ENCODE measurements at places on chromosomes 3 and 15.

- no peak for DNase-seq
Measured at GRCh38 chr3:14565868-14566588, 25.9 kb upstream of the GRIP2 start.

DNA sequence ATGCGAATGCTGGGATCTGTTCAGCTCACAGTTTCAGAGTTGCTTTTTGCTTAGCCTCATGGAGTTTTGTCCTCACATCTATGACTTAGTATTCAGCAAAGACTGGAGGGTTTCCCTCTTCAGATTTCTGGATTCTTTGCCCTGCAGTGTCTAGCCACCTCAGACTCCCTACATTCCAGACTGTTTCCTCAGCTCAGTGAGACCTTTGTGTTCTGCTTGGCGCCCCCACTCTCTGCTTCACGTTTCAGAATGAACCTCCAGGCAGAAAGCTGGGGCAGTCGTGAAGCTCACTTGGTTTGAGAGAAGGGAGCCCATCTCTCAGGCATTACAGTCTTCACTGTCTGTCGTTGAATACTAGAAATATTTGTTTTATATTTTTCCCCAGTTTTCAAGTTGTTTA lies 118.1 kb downstream of the CACNA1D start:
- no peak for DNase-seq

DNA sequence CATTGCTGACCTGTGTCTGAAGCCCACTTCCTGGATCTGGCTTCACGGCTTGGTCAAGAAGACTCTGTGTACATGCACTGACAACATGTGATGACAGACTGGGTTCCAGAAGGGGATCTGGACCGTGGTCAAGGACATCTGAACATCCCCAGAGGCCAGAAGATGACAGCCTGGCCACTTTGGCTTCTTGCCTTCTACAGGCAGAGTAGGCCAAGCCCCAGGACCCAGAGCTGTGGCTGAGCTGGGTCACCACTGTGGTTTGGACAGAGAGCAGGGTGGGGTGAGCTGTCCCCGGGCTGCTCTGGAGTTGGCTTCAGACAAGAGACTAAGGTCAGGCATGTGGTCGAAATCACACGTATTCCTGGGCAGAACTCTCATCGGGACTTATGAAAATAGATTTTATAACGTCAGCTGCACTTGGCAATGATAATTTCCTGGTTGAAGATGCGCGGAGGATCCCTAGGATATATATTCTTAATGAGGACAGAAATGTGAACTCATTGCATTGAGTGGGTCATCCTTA lies 114.1 kb upstream of the FRMD4B start:
- DNase-seq: no peak

DNA sequence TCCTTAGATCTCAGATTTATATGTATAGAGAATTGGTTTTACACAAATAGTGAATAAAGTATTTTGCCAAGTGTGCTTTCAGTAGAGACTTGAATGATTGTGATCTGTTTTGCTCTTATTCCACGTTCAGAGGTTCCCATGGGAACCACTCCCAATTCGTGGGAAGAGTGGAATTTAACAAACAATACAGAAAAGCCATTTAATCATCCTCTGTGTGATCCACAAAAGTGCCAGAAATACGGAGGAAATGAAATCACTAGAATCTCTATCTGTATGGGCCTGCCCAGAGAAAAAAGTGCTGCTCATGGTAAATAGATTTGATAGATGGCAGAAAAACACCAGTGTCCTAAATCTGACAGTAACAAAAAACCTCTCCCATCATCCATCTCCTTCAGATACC lies 56.0 kb downstream of the CNTN4 start:
- DNase-seq: no peak

- no peak for DNase-seq
Measured at GRCh38 chr3:196662711-196663571, 23.4 kb downstream of the NRROS start.

- DNase-seq: no peak
Measured at GRCh38 chr15:89096664-89097063, 8.4 kb downstream of the ABHD2 start.

DNA sequence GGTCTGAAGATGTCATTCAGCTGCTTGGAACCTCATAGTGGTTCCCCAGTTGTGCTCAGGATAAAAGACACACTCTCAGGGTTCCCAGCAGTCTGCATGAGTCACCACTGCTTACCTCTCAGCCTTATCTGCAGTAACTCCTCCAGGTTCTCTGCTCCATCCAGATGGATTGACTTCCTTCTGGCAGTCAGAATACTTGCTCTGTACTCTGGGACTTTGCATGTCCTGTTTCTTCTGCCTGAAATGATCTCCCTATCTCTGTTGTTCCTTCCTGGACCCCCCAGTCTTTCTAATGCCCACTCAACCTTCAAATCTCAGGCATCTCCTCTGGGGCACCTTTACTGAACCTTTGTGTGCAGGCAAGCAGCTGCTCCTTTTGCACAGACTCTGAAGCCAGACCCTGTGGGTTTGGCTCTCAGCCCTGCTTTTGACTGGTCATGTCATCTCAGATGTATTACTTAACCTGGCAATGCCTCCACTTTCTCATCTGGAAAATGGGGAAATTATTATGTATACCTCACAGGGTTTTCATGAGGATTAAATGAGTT lies 38.4 kb downstream of the ITPR1 start:
- DNase-seq: no peak

DNA sequence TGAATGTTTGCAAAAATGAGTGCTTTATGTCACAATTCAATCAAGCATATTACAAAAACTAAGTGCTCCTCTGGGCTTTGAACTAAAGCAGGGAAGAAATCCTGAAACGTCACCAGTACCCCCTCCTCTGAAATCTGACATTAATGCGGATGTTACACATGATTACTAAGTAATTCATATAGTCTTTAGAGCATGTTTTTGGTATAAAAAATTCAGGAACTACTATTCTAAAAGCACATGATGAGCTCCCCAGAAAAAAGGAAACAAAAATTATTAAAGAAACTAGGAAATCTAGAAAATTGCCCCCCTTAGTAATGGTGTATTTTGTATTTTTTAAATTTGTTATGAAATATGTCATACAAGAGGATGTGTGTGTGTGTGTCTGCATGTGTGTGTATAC lies 87.7 kb downstream of the MYO5A start:
- no peak for DNase-seq

DNA sequence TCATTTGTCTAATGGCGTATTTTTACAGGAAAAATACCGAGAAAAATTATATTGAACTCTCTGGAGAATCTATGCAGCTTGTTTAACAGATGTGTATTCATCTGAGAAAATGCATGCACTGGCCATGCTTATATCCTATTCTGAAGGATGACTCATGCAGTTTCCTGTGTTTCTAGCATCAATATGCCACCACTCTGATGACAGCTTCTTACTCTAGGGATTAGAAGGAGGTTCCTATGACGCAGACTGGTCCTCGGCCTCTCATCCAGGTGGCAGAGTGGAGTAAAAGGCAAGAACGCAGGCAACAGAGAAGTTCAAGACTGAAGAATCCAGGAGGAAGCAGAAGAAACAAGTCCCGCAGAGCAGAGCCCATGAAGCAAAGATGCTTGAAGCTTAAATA lies 910.0 kb upstream of the ROBO1 start:
- no peak for DNase-seq

DNA sequence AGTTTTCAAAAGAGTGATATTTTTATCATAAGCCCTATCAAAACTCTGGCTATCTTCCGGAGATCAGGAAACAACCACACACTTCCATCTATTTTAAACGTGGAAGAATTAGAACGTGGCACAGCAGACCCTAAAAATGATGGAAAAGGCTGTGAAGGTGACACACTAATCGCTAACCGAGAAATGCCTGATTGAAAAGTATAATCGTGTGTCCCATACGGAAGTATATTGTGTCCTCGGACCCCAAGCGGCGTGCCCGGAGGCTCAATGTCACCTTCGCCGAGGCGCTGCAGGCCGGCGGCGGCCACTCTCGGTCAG lies 642 bp downstream of the COX5A start:
- no peak for DNase-seq

DNA sequence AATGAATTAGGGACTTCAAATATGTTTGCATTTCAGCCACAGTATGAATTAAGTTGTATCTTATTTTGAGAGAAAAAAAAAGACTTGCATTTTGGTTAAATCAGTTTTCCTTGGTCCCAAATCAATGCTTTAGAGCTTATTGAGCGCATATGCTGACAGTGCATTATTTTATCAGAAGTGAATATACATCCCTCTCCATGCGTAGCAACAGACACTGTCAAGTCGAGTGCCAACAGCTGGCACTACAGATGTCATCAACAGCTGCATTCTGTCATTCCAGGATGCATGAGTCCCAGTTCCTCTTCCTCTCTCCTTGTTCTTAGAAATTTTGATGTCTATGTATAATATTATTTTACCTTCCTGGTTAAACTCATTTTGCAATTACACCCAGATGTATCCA lies 156.1 kb upstream of the FOXB1 start:
- DNase-seq: no peak

DNA sequence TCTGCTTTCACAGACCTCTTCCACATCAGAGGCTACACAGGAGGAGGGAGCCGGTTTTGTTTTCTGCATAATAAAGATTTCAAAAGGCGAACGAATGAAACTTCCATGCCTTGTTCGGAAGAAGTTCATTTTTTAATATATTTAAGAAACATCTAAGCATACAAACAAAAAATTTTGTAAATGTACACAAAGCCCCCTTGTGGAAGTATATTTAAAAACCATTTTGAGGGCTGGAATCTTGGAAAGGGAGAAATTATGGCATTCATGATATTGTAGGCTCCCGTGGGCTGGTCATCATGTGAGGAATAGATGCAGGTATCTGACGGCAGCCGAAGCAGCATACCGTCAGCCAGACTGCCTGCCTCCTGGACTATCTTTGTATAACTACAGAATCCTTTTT lies 90.4 kb downstream of the MECOM start:
- no peak for DNase-seq

DNA sequence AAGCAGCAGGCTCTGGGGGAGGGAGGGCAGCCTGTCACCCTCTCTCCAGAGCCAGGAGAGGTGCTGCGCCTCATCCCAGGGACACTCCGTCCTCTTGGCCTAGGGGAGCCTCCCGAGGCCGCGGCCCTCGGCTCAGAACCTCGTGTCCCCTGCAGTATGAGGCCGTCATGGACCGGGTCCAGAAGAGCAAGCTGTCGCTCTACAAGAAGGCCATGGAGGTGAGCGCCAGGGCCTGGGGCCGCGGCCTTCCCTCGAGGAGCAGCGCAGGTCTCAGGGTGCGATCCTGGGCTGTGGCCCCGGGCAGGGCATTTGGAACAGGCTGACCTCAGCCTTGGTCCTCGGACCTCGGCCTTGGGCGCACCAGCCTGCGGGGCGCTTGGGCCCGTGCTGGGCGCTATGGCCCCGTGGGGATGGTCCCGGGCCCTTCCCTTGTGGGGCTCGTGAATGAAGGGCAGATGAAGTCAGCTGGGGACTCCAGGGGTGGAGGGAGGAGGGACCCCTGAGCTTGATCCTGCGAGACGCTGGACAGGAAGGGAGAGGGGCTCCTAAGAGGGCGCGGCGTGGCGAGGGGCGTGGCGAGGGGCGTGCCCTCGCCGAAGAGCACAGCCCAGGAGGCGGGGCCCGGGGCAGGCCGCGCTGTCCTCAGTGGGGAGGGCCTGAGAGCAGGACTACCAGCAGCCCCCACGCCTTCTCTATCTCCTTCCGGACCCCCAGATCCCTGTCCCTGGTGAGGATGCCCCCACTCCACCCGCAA lies 32.9 kb downstream of the PSTPIP1 start:
- no peak for DNase-seq

DNA sequence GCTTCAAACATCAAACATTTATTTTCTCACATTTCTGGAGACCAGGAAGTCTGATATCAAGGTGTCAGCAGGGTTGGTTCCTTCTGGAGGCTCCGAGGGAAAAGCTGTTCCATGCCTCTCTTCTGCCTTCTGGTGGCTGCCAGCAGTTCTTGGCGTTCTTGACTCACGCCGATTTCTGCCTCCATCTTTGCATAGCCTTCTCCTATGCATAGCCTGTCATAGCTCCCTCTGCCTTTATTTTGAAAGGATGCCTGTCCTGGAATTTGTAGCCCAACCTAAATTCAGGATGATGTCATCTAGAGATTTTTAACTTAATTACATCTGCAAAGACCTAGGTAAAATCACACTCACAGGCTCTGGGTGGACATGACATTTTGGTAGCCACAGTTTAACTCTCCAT lies 70.4 kb downstream of the RGMA start:
- DNase-seq: no peak

DNA sequence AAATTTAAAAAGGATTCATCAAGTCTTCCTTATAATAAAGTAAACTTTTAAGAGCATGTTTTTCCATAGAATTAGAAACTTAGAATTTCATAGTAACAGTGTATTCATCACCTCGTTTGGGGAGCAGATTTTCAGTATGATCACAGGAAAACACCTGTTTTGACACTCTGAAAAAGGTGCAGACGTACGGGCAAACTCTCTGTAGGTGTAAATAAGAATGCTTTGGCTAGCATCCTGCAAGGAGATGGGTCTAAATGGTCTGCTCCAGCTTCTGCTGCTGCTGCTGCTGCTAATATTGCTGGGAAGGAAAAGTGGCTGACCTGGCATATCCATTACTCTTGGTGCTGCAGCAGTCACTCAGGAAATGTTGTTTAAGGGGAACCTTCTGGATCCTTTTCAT lies 66.0 kb downstream of the MBNL1 start:
- DNase-seq: no peak

DNA sequence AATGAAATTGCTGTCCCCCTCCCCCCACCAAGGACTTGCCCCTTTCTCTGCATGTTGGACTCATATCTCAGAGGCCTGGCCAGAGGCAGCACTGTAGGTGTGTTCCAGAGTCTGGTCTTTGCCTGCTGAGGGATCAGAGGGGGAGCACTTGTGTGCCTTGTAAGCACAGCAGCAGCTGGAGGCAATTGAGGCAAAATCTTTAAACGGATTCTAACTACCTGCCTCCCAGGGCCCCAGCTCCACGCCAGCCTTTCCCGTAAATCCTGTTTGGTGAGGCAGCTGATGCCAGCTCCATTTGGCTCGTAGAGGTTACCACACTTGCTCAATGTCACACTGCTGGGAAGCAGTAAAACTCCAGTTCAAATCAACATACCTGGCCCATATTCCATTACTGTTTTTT lies 2.3 kb upstream of the IDH2 start:
- DNase-seq: no peak

- peak; percentile 27 for DNase-seq
Measured at GRCh38 chr3:70360979-70361760, 48.7 kb upstream of the MDFIC2 start.

- no peak for DNase-seq
Measured at GRCh38 chr15:93830221-93831080, 400.9 kb upstream of the MCTP2 start.

- DNase-seq: no peak
Measured at GRCh38 chr15:62994975-62995681, 47.4 kb upstream of the TPM1 start.

DNA sequence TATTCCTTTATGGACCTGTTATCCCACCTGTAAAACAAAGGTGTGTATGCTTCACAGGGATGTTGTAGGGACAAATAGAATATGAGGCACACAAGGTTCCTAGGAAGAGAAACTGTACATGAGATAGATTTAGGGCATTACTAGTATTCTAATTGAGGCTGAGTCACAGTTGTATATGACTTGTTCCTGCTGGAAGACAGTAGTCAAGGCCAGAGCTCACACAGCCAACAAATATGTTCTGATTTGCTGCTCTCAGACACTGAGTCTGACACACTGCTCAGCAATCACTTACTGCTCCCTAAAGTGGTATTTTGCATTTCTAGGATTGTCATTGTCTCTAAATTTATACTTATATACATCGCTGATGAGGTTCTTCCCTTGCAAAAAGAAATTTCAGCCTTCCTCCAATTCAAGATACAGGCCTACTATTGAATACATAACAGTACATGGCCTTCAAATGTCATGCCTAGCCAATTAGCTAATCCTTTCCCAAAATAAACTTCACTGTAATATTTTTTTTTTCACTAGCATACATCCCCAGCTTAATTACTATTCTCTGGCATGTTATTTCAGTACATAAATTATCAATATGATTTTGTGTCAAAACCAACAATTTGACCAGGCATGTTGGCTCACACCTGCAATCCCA lies 69.8 kb downstream of the TIGIT start:
- no peak for DNase-seq

Measured in epithelial cell of proximal tubule (primary cell).